ENCODE measurements at places on chromosomes 1 and 21.

- DNase-seq, result no peak
These were observed 91.1 kb downstream of the PTPRU start for GRCh38 chr1:29327223-29327935.

- no peak for DNase-seq
These were observed 239.6 kb upstream of the ADAMTS5 start for GRCh38 chr21:27206368-27206982.

- no peak for DNase-seq
These were observed 15.8 kb upstream of the PLA2G2C start for GRCh38 chr1:20202166-20202565.

- no peak for DNase-seq
These were observed 35.7 kb downstream of the NEK2 start for GRCh38 chr1:211639475-211640300.

DNA sequence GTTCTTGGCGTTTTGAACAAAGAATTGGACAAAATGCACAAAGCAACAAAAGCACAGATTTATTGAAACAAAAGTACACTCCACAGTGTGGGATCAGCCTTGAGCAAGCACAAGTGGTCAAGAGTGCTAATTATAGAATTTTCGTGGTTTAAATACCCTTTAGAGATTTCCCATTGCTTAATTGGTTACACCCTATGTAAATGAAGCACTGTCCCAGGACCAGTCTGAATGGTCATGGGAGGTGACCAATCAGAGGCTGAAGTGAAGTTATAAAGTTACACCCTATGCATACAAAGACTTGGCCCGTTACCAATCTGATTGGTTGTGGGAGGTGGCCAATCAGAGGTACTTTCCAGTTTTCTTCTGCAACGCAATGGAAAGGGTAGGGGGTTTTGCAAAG, 223.6 kb downstream of the CENPF start:
- DNase-seq, result no peak

- no peak for DNase-seq
These were observed 7.6 kb downstream of the DNMT3L start for GRCh38 chr21:44253832-44254710.

DNA sequence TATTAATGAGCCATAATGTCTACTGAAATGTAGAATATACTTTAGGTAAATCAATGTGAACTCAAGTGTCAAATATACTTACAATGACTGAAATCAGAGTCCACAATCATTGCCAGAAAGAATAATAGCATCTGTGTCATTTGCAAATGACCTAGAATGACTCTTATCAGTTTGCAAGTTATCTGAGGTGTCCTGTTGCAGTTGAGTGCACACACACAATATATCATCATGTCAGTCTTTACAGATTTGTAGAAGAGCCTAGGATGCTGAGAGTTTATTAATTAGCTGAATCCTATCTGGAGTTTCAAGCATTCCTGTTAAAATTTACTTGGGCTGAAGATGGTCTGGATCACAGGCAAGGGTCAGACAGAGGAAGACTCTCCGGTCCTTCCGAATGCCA, 324.0 kb upstream of the GREM2 start:
- DNase-seq, result no peak

DNA sequence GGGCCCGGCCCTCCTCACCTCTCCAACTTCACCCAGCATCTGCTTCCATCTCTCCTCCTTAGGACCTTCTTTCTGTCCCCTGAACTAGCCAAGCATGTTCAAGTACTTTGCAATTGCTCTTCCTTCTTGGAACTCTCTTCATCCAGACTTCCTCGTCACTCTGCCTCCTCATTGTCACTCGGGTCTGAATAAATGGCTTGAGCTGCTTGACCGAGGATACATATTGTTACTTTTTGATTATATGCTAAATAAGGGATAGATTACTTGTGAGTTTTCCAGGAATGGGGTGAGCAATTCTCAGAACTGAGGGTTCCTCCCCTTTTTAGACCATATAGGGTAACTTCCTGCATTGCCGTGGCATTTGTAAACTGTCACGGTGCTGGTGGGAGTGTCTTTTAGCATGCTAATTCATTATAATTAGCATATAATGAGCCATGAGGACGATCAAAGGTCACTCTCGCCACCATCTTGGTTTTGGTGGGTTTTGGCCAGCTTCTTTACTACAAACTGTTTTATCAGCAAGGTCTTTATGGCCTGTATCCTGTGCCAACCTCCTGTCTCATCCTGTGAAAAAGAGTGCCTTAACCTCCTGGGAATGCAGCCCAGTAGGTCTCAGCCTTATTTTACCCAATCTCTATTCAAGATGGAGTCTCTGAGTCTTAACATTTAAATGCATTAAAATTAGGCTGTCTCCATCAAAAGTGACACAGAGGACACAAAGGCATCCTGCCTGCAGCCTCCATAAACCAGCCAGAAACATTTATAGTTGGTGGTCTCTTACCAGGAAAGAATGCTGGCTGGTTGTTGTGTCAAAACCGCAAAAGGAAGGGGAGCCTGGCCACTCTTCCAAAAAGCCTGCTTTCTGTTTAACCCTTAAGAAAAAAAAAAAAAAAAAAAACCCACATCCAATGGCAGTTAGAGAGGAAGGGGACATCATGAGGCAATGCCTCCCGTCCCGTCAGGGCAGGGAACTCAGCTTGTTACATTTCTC, 179.3 kb downstream of the KAZN start:
- DNase-seq, result no peak

- DNase-seq, result no peak
These were observed 66.8 kb downstream of the SLC16A1 start for GRCh38 chr1:112889052-112889768.
